ENCODE measurements at places on chromosomes 5 and 9.

- DNase-seq: no peak
Measured at GRCh38 chr9:129236441-129237145, 58.5 kb upstream of the IER5L start.

DNA sequence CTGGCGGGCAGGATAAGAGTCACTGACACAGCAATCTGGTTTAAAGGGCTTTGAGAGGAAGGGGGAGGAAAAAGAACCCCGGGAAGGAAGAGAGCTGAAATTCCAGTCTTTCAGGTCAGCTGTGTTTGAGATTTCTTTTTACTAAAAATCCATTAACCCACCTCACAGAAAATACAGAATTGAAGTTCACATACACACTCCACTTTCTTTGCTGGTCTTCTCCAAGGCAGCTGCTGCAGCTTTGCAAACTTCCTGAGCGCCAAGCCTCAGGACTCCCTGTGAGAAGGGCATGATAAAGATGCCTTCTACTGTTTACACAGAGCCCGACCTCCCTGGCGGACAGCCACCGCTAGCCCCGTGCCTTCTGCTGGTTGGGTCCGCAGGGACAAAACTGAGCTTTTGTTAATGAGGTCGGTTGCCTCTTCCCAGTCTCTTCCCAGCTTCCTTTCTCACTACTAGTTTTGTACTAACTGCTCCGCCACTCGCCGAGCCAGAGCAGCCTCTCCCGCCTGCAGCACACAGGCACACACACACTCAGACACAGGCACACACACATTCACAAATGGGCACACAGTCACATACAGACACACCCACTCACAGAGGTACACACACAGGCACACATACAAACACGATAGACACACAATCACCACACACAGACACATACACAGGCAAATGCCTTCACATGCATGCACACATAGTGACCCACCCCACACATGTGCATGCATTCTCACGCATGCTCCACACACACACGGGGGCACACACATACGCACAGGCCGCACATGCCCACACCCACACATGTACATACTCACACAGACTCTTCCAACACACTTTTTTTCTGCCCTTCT, at the start of gene FREM1:
TSS of gene FREM1 (minus strand) at position 468 of the 845 bp plus-strand sequence. CDS start 41,451 bp downstream, outside the sequence.
- DNase-seq: no peak

DNA sequence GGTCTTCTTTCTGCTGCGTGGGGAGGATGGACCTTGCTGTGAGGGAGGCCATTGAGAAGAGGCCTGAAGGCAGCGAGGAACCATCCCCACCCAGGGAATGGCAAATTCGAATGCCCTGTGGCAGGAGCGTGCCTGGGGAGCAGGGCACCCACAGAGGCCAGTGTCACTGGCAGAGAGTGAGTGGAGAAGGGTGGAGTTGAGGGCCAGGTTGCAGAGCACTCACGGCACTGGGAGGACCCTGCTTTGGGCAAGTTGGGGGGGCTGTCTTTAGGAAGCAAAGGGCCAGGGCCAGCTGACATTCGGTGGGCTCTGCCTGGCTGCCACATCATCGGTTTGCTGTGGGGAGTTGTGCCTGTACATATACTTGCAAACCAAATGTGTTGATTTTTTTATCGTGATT, 47.2 kb downstream of the SYK start:
- no peak for DNase-seq

- no peak for DNase-seq
Measured at GRCh38 chr5:53481887-53482716, 1.7 kb downstream of the FST start.

DNA sequence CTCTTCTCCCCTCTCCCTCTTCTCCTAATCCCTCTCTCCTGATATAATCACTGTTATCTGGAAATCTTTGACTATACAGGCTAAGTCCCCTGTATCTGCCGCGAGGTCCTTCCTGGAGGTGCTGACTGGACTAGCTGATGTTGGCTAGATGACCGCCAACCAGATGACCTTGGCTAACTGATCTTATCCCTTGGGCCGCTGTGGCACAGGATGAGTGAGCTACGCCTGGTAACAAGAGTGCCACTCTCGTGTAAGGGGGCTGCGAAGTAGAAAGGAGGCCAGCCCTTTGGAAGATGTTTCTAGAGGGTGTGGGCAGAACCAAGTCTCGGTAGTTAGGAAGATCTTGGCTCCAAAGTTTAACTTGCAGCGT, 345 bp upstream of the PRRC1 start:
- DNase-seq: no peak

DNA sequence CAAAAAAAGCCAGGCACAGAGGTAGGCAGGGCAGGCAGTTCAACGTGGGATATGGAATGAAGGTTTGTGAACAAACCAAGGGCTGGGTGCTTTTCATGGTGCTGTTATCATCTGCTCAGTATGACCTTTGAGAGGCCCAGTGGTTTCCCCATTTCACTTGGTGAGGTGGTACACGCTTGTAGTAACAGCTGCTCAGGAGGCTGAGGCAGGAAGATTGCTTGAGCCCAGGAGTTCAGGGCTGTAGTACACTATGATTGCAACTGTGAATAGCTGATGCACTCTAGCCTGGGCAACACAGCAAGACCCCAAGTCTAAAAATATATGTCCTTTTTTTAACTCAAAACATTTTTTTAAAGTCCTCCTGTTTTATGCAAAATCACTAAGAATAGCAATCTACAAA, 174.8 kb downstream of the ENC1 start:
- DNase-seq: no peak

DNA sequence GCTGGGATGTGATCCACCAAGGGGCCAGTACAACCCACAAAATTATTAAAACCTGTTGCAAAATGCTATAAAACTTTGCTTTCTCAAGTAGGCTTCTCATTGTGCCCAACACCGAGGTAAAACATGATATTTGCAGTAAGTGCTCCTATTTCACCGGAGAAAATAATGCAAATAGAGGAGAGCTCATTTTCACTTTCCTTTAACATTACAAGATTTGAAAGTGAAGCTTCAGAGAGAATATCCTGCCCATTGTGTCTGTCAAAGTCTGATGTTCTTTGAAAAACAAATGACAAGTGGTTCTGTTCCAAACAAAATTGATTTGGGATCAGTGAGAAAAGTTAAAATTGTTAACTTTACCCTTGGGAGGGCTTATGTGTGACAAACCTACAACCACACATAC, 287.1 kb downstream of the KCNN2 start:
- no peak for DNase-seq

- no peak for DNase-seq
Measured at GRCh38 chr9:87601176-87601575, 103.5 kb downstream of the DAPK1 start.

All from type B pancreatic cell (in vitro differentiated cells).